Large intestine (tissue), 12 donors: ENCODE measurements at places on chromosomes 2 and 18. TPM values are rescaled to one million over a fixed set of nuclear protein-coding genes. Genes with fewer than 3 reads are reported as not detected.

- peak; percentile 86 for DNase-seq
These were observed 143.7 kb downstream of the IRS1 start for GRCh38 chr2:226655871-226656270.

DNA sequence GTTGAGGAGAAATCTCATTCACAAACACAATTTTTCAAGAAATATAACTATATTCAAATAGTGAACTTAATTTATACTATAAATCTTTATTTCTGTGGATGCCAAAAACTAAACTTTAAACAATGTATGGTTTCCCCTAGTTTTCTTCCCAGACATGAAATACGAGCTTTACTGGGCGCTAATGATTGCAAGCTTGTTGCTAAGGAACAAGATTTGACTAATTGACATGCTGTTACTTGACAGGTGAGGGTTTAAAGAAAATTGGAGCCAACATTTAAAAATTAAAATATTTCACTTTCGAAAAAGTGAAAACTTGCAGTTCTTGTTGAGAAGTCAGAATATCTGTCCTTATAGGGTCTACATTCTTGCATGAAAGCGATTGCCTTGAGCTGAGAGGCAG is 381.0 kb downstream of the MEIS1 start:
- DNase-seq, result no peak

DNA sequence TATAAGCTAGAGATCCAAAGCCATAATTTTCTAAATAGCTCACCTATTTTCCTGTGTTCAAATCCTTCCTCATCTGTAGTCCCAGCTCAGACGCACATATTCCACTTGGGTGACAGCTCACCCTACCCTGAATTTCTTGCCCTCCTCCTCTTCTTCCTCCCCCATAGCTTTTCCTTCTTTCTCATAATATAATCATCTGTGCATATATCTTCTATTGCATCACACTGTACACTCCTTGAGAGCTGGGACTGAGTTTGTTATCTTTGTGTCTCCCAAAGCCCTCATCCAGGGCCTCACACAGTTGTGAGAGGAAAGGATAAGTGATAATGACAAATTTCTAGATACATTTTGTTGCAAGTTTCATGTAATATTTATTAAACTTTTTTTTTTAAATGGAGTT is 55.9 kb upstream of the RTN4 start:
- DNase-seq, result no peak

DNA sequence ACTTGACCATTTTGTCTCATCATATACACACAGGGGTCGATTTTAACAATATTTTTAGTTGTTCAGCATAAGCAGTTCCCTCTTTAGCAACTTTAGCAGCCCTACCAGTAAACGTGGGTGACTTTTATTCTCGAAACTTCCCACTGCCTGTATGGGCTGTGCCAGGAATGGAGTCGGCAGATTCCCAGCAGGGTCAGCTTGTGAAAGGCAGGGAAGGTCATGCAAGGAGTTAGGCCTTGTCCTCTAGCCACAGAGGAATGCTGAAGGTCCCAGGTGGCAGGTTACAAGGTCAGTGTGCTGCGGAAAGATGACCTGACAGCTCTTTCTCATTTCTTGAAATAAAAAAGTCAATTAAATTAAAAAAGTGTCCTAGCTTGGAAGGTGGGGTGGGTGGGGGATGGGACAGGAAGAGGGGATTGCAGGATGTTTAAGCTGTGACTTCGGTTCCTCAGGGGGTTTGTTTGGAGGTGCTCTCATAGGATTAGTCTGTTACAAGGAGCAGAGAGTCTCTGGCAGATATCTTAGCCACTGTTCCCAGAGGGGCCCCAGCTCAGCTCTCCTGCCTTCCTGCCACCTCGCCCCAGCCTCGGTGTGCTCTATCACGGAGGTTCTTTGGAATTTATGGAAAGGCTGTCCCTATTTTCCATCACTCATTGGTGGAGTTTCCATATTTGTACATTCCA is 21.4 kb downstream of the DRC1 start:
- DNase-seq, result no peak

CDH2 gene
- 14.2 TPM for polyA plus RNA-seq

GRCh38 chr2:7719876-7720275 is 802.7 kb downstream of the RNF144A start:
- DNase-seq, result no peak

- no peak for DNase-seq
These were observed 91.0 kb upstream of the LCLAT1 start for GRCh38 chr2:30356071-30356470.

- DNase-seq, result no peak
These were observed 31.9 kb upstream of the EFR3B start for GRCh38 chr2:25009954-25010353.
